ENCODE measurements at places on chromosomes 7 and 10. TPM values are rescaled to one million over a fixed set of nuclear protein-coding genes. Genes with fewer than 3 reads are reported as not detected.
A peak's percentile ranks its signal among the peaks of the same experiment; 100 is the strongest.

- no peak for DNase-seq
These were observed 50.0 kb upstream of the GRB10 start for GRCh38 chr7:50832744-50833143.

DNA sequence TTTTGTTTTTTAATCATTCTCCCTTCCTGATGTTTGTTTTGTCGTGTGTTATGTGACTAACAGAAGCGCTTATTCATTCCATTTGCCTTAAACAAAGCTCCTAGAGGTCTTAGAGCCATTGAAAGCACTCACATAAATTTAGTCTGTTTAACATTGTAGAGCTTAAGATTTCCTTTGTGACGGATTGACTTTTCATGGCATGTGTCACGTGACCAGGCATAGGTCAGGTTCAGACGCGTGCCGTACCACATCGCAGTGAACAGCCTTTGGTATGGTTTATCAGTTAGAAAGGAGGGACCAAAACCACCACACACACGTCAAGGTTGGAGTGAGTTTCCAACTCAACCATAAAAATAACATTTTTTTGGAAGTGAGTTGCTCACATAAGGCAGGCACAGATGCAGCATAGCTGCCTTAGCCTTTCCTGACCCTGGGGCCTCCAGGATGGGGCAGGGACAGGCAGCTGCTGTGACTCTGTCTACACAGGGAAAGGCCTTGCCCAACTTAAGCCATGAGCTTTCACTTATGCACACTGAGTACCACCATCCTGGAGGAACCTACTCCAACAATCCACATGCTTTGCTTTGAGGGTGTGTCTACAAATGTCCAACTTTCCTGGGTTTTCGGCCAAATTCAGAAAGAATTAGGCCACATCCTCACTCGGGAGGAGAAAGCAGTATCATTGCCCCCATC, 55.5 kb downstream of the WDFY4 start:
- no peak for DNase-seq

GRCh38 chr10:132443605-132443982, 46.6 kb downstream of the PWWP2B start:
- DNase-seq, result no peak

GRCh38 chr7:112327566-112327965, 121.1 kb downstream of the ZNF277 start:
- DNase-seq, result no peak

DNA sequence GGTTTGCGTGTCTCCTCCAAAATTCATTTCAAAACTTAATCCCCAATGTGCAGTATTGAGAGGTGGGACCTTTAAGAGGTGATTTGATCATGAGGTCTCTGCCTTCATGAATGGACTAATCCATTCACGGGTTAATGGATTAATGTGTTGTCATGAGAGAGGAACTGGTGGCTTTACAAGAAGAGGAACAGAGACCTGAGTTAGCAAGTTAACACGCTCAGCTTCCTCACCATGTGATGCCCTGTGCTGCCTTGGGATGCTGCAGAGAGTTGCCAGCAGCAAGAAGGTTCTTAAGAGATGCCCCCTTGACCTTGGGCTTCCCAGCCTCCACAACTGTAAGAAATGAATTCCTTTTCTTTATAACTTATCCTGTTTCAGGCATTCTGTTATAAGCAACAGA, 3.7 kb upstream of the TCTN3 start:
- no peak for DNase-seq

DNA sequence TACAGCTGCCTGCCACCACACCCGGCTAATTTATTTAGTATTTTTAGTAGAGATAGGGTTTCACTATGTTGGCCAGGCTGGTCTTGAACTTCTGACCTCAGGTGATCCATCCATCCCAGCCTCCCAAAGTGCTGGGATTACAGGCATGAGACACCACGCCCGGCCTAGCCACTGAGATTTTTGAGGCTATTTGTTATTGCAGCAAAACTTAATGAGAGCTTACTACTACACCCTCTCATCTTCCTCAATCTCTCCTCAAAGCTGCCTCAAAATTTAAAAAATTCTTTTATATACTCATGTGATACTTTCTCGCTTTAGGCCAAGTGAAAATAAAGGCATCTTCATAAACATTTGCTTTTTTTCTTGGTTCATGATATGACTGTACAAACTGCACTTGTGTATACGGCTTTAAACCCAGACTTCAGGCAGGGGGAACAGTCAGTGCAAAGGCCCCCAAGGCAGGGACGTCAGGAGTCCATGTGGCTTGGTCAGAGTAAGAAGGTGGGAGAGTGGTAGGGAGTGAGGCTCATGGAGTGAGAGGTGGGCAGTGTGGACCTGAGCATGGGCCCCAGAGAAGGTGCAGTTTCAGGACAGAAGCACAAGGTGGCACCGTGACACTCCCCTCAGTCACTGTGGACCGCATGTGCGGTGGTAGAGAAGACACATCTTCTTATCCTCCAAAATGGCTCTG, 55.5 kb downstream of the SYPL1 start:
- DNase-seq, result peak; percentile 79

The GPR85 gene
- 4.8 TPM for total RNA-seq

The SCART1 gene
- total RNA-seq, result 1.8 TPM

The TMEM229A gene
- not detected for total RNA-seq

DNA sequence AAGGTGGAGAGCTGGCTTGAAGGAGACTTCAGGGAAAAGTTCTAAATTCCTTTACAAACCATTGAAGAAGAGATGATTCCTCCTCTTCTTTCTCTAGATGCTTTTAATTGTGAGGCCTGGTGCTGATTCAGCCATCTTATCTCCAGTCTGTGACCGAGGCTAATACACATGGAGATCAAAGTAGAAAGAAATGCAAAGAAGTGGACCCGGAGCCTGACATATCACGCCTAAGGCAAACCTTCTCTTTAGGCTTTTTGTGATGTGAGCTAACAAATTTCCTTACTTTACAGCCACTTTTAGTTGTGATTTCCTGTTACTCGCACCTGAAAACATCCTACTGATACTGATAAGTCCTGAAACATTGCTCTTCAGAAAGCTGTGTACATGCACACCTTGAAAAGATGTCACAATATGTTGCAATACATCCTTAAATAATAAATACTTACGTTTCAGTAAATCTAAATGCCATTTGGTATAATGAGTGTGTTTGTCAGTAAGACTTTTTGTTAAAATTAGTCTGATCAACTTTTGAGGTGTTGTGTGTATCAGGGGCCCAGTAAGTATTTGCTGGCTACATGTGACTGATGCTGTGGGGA, 192.4 kb downstream of the BAMBI start:
- DNase-seq, result no peak

The COMMD3 gene
- 39.5 TPM for total RNA-seq

GRCh38 chr7:25624833-25625232, 396.5 kb upstream of the NPVF start:
- peak; percentile 78 for DNase-seq

DNA sequence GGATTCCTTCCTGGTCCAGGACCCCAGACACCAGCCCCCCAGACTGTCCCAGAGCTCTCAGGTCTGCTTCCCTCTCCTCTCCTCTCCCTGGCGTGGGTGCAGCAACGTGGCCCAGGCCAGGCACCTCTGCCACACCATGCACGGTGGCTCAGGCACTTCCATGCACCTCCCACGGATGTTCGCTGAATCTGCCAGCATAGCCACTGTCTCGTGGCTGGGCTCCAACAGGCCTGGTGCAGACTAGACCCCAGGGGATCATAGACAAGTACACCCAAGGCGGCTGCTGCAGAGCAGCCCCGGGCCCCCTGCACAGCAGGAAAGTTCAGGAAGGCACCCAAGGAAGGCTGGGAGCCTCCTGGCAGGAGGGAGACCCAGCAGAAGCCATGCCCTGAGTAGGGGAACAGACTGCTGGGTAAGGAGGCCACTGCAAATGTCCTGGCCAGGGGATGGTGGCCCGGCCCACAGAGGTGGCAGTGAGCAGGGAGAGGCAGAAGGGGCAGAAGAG, 4.4 kb downstream of the RASGEF1A start:
- no peak for DNase-seq

DNA sequence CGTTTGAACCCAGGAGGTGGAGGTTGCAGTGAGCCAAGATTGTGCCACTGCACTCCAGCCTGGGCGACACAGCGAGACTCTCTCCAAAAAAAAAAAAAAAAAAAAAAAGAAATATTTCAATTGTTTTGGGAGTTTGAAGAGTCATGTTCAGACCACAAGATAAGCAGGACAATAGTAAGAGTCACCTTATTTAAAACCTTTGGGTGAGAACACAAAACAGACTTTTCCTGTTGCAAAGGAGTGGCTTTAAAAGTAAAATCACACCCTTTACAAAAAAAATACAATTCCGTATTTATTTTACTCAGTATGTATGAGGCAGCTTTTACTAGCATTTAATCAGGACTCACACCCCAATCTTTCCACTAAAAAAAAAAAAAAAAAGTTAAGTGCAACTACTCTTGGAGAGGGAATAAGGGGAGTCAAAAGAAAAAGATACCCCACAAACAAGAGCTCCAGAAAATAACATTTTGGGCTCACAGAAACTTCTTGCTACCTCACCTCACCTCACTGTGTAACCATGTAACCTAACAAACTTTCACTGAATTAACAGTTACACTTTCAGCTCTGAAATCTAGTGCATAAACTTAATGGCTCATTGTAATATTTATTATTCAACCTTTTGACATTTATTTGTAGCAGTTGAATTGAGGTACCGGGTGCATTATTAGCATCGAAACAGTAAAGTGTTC, 11.2 kb downstream of the SKIDA1 start:
- no peak for DNase-seq

The AKR1C2 gene
- total RNA-seq, result 3.5 TPM

DNA sequence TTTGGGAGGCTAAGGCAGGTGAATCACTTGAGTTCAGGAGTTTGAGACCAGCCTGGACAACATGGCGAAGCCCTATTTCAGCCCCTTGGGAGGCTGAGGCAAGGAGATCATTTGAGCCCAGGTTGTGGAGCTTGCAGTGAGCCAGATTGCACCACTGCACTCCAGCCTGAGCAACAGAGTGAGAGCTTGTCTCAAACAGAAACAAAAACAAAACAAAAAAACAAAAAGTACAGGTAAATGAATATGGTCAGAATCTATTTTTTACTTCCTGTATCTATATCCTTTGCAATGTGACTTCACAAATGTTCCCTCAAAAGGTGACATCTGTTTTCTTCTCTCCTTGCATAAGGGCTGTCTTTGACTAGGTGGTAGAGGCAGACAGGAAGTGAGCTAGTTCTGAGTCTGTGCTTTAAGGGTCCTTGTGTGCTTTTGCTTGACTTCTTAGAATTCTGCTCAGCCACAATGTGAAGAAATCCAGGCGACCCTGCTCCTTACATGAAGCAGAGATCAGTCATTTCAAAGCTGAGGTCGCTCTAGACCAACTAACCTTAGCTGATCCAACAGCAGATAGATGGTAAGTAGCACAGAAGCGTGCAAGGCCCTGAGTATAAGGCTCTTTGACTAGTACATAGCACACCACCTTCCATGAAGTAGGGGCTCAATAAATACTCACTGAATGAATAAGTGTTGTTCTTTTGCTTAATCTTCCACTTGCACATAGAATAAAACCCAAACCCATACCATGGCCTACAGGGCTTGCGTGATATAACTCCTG, 423.2 kb upstream of the PCDH15 start:
- no peak for DNase-seq

DNA sequence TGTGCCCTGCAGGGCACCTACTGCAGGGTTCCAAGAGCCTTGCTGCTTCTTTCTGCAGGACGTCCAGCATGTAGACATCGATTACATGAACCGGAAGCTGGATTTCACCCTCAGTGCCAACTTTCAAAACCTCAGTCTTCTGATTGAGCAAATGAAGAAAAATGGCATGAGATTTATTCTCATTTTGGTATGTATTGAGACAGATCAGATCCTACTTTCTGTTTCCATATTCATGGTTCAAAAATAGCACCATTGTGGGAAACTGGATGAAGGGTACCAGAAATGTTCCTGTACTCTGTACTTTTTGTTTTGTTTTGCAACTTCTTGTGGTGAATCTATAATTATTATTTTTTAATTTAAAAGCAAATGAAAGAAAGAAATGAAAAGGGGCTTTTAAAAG, 64.1 kb downstream of the MGAM2 start:
- DNase-seq, result no peak

The HMX2 gene
- total RNA-seq, result not detected

- DNase-seq, result peak; percentile 4
These were observed 46.8 kb downstream of the CAMK2B start for GRCh38 chr7:44278451-44279161.

- DNase-seq, result no peak
These were observed 38.8 kb upstream of the SEPTIN7 start for GRCh38 chr7:35761871-35762677.

DNA sequence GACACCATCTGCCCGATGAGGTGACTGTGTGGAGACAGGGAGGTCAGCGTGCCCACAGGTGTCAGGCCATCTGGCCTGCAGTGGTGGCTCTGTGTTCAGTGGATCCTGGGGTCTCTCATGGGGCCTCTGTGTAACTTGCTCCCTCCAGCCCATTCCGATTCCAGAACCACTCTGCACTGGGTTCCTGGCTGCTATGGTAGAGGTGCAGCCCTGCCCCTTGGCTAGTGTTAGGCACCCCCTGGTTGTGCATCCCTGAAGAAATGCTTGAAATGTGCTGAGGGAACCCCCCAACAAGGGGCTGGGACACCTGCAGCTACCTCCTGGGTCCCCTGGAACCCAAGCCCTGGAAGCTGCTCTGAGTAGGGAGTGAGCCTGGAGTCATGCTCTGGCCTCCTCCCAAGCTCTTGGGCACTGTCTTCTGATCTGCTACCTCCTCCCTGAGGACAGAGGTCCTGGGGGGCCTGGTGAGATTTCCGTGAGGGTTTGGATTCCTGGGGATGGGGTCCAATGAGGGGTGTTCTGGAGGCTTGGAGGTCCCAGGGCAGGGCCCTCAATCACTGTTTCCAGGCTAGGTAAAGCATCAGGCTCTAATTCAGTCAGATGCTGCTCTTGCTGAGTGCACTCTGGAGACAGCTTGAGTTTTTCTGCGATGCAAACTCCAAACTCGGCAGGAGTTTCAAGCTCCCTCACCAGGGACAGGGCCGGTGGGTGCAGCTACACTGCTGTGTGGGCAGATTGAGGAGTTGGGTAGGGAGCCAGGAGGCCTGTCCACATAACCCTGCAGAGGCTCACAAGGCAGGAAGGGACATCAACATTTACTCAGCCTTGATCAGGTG, 27.7 kb downstream of the RAMP3 start:
- DNase-seq, result no peak

The PLAC9 gene
- total RNA-seq, result 32.6 TPM

DNA sequence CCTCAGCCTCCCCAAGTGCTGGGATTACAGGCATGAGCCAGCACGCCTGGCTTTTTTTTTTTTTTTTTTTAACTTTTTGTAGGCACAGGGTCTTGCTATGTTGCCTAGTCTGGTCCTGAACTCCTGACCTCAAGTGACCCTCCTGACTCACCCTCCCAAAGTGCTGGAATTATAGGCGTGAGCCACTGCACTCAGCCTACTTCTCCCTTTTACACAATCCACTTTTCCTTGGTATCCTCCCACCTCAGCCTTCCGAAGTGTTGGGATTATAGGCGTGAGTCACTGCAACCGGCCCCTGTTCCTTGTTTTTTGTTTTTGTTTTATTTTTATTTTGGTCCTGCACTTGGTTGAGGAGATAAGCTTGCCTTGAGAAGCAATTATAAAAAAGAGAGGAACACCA, 75.9 kb upstream of the KMT2C start:
- no peak for DNase-seq

GRCh38 chr10:112168733-112169132, 14.8 kb downstream of the GPAM start:
- no peak for DNase-seq
